ENCODE measurements at places on chromosomes 13 and 19.

DNA sequence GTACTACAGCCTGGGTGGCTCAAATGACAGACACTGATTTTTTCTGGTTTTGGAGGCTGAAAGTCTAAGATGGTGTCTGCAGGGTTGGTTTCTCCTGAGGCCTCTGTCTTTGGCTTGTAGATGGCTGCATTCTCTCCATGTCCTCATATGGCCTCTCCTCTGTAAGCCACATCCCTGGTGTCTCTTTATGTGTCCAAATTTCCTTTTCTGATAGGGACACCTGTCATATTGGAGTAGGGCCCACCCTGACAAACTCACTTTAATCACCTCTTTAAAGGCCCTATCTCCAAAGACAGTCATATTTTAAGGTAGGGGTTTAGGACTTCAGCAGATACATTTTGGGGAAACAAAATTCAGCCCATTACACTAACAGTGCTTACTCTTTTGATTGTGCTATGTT is 32.0 kb upstream of the WASF3 start:
- no peak for DNase-seq

DNA sequence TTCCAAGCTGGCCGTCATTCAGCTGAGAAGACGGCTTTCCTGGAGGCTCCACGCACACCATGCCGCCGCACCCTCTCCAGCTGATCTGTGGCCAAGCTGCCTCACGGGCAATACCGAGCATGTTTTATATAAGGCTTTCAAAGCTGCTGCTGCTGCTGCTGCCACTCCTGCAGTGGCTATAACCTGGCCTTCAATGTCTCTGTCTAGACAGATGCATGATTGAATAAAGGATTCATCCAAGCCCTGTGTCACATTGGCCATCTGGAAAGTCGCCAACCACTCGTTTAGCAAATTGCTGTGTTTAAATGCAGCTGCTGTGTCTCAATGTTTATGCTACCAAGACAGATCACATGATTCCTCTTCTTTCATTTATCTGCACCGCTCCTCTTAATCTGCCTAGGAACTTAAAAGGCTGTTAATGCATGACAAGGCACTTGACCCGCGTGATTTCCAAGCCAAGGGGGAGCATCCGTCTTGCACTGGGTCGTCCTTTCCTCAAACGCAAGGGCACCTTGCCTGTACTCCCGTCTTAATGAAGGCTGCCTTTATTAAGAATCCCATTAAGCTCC is 114.3 kb downstream of the TEX26 start:
- DNase-seq: no peak

DNA sequence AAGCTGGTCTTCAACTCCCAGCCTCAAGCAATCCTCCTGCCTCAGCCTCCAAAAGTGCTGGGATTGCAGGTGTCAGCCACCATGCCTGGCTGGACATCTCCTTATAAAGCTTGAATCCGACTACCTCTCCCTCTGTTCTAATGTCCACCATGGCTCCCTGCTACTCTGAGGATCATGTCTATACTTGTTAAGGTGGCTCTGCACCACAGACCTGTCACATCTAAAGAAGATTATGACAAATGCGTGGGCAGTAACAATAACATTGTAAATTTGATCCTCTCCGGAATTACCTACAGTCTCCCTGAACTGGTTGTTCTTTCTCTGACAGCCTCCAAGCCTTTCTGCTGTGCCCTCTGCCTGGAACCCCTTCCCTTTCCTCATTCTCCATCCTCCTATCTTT is 1.8 kb downstream of the NXNL1 start:
- DNase-seq: no peak

DNA sequence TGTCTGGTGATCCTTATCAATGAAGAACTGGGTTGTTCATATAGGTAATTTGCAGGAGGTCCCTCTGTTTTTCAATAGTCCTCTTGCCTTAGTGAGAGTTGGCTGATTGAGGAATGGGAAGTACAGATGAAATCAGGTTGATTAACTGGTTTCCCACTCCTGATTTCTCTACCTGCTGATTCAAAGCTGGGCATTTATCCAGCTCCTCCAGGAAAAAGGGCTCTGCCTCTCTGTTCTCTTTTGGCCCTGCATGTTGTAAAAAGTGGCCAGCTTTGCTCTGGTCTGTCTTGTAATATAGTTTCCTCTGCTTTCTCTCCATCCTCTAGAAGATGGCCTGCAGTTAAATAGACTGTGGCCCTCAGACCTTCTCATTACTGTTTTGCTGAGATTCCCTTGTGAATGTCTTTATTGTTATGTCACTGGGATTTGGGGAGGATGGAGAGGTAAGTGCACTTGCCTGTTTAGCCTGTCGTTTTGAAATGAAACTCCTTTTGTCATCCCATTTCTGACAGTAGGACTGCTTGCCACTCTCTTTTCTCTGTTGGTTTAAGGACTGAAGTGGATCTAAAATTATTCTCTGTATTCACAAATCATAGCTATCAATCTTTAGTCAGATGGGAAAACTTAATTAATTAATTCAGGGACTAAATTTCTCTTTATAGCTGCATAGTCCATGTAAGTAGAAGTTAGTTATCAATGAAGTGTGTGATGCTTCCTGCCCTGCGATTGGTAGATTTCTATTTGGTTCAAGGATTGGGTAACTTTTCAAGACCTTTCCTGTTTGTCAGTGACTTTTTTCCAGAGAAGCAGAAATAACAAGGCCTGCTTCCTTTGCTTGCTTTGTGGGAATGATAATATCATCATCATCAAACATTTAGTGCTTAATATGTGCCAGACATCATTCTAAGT is 28.5 kb downstream of the GARRE1 start:
- DNase-seq: no peak

- DNase-seq: no peak
These were observed 49.0 kb downstream of the BRD4 start for GRCh38 chr19:15283141-15283883.

- DNase-seq: no peak
These were observed 1.9 kb upstream of the PEG3 start for GRCh38 chr19:56842412-56842811.

DNA sequence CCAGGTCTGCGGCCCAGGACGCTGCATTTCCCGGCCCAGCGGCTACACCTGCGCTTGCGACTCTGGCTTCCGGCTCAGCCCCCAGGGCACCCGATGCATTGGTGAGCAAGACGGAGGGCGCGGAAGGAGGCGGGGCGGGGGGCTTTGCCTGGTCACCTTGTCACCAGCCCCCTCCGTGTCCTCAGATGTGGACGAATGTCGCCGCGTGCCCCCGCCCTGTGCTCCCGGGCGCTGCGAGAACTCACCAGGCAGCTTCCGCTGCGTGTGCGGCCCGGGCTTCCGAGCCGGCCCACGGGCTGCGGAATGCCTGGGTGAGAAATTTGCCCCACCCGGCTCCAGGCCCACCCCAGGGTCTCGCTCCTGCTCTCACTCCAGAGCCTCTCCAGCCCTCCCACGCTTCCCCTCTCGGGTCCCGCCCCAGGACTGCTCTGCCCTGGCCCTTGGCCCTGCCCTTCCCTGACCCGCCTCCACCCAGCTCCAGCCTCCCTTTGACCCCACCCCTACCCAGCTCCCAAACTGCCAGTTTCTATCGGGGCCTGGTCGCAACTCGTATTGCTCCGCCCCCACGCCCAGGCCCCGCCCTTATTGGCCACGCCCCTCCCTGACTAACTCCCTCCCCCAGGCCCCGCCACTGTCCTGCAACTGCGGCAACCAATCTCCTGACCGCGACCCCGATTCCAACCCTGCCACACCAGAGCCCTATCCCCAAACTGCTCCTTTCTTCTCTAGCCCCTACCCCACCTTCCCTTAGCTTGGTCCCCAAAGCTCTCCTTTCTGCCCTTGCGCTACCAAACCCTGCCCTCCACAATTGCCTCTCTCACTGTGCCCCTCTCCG is 8.6 kb downstream of the LTBP4 start:
- peak; percentile 71 for DNase-seq

DNA sequence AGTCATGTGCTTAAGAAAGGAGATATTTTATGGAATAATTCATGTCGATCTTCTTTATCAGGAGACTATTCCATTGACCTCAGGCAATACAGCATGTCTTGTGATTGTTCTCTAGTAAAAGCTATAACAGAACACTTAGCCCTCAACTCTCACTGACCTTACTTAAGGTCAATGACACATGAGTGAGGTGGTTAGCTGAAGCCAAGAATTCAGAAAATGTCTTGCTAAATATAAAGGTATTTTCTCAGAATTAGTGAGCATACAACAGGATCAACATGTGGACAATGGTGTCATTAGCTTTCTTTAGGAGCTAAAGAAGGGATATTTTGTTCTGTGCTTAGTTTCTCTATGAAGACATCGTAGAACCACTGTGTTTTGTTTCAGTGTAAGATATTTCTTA is 1730.4 kb upstream of the SLC10A2 start:
- DNase-seq: no peak

DNA sequence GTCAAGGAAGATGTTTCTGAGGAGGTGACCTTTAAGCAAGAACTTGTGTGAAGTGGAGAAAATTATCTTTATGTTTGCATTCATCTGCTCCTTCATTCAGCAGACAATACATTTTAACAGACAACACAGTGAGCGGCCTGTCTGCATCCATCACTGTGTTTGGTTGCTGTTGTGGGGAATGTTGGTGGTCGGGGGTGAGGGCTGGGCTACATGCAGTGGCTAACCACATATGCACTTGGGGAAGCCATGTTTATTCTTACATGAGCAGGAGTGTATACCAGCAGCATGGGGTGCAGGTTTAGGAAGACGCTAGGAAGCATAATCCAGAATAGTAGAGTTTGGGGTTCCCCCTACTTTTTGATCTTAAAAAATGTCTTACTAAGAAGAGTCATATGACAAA is 66.4 kb downstream of the DHRS12 start:
- no peak for DNase-seq

DNA sequence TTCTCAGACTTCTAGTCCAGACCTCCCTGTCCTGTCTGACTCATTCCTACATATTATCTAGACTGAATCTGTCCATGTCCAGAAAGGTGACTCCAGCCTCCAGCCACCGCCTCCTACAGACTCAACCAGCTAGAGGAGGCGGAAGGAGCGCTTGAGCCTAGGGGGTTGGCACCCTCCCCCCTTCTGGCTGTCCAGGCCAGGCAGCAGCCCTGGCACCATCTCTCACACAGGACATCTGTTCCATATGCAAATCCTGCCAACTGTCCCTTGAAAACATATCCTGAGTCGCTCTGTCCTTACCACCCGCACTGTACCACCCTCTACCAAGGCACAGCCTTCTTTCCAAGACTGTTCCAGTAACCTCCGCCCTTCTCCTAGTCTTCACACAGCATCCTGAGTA is 150.7 kb upstream of the WASF3 start:
- no peak for DNase-seq

DNA sequence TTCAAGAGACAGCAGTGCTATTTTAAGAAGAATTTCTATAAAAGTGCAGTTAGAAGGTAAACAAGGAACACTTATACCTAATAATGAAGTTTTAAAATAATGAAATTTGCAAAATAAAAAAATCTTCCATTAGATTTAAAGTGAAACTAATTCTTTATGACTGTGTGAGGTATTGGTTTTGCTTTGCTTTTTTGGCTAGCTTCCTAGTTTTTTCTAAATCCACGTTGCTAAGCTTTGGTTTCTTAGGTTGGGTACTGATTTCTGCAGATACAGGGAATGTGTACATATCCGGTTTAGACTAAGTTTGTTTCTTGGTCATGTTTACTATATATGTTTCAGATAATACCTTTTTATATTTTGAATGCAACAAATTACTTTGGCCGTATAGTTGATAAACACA is 59.8 kb downstream of the SLC7A9 start:
- no peak for DNase-seq

Data from stimulated activated CD8-positive, alpha-beta memory T cell treated with anti-CD3 and anti-CD28 coated beads, Interleukin-7, amount 100 ng/mL, for 1 hour (primary cell).